ENCODE measurements at places on chromosomes 16 and 17.
A peak's percentile ranks its signal among the peaks of the same experiment; 100 is the strongest.

DNA sequence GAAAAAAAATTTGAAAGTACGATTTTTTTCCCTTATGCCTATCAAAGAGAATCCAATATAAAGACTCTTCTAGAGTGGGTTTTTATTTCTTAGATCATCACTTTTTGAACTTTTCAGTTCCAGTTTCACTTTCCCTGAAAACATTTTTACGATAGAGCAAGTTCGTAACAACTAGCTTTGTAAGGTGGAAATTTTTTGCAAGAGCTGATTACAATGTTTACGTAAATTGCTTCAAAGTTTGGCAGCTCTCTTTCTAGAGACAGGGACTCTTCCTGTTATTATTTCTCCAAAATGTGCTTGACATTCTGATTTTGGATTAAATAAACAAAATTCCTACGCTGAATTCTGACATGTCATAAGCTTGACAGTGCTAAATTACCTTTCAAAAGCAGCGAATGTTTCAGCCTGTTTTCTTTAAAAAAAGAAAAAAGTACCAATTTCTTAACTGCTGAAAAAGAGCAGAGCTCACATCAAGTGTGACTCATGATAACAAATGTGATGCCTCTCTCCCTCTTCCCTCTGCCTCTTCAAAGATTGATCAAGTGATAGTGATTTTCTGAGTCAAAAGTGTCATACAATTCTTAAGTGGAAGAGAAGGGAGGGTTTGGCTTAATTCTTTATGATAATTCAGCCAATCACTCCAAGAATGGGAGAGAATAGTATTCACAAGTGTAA is 175.2 kb downstream of the KCNJ2 start:
- no peak for DNase-seq

DNA sequence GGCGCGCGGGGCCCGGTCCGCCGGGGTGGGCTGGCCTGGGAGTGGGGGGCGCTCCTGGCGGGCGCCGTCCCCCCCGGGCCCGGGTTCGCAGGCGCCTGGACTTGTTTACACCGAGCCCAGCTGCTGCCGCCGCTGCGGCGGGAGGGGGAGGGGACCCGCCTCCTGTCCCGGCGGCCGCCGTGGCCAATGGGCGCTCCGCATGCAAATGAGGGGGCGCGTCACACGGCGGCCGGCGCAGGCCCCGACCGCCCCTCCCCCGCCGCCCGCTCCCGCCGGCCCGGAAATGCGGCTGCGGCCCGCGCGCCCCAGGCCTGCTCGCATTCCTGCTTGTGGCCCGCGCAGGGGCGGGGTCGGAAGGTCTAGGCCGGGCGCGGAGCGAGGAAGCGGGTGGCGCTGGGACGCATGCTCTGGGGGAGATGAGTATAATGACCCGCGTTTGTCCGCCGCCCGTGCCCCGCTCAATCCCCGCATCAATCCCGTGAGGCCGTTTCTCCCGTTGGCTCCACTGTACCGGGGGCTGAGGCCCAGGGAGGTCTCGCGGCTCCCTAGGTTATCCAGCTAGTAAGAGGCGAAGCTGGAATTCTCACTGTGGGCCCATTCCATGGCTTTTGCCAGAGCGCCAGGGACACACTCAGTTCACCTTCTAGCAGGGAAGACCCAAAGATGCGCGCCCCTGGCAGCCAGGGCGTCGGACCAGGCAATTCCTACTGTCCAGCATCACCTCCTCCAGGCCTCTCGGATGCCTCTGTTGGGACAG is at the start of gene YPEL3:
Gene YPEL3, minus strand, starts transcription at position 109 of the 757 bp plus-strand sequence. CDS start 731 bp downstream, outside the sequence.
- DNase-seq = peak; percentile 59

- DNase-seq = no peak
These were observed 5.0 kb upstream of the CMTM4 start for GRCh38 chr16:66701516-66701915.

DNA sequence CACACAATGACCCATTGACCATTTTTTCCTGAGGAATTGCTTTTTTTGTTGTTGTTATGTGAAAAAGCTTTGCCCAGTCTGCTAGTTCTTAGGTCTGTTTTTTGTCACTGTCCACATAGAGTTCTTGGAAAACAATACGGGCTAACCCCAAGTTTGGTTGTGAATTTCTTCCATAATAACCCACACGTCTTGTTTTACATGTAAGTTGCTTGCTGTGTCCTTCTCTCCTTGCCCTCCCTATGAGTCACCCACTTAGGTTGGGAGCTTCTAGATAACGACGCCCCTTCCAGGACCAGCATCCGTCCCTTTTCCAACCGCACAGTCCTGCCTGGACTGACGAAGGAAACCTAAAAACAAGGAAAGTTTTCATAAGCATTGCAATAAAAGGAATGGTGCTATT is 175.3 kb upstream of the HS3ST3A1 start:
- DNase-seq = no peak

DNA sequence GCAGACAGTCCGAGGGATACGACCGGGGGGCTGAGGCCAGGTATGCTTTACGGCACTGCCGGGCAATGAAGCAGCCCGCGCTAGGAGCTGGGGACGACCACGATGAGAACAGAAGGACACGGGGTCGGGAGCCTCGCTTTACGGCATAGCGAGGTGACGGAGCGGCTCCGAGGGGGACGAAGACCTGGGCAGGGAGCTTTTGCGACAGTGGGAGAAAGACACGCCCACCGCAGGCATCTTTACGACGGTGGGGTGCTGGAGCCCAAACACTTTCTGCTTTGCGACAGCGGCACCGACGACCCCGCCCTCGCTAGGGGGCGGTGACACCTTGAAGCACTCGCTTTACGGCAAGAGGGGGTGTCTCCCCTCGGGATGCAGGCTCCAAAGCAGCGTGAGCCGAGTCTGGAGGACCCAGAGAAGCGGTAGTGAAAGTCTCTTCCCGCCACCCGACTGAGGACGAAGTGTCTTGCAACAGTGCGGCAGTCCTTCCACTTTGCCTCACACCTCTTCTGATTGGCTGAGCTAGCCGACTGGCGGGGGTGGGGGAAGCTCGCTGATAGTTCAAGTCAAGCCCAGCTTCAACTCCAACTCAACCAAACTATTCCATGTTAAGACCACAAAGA is 350 bp upstream of the NEURL4 start:
- DNase-seq = peak; percentile 100

All from NCI-H1048 (cell line).